ENCODE measurements at places on chromosomes 1 and 21.

DNA sequence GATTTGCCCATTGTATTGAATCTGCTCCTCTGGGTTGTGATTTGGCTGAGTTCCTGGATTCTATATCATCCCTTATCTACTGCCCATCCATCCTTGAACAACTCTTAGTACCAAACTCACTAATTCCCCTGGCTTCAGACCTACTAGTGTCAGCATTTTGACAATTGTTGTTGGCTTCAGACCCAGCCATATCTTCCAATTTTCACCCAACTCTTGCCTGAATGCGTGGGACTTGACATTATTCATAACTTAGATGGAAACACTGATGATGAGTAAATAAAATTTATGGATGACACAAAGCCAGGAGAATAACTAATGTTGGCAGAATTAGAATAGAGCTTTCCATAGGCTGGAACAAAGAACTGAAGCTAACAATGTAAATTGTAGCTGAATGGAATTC is 27.3 kb upstream of the EDEM3 start:
- DNase-seq = no peak

DNA sequence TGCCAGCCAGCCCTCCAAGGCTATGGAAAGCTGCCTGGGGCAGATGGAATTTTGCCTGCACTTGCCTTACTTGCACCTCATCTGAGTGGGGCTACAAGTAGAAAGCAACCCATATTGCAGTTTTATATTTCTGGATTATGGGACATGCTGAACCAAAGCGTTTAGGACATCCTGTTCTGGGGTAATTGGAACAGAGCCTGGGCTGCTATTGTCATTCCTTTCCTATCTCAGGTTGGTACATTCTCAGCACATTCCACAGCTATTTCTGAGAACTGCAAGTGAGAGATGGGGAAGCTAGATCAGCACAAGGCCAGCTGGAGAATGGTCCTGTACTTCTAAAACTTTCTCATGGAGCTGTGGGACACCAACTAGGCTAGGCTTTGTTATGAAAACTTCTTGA is 713.8 kb downstream of the KCNT2 start:
- no peak for DNase-seq

DNA sequence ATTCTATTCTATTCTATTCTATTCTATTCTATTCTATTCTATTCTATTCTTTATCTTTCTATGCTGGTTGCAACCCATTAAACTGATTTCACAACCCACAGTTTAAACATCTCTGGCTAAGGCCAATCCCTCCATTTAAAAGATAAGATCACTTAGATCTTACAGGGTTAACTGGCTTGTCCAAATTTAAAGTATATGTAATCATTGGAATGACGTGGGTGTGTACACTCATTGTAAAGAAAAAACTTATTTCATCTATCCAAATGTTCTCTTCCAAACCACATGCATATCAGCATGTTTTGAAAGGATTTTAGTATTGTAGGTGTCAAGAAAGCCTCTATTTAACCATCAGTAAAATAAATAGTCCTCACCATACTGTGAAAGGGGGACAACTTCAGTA is 299.6 kb upstream of the RUNX1 start:
- no peak for DNase-seq

DNA sequence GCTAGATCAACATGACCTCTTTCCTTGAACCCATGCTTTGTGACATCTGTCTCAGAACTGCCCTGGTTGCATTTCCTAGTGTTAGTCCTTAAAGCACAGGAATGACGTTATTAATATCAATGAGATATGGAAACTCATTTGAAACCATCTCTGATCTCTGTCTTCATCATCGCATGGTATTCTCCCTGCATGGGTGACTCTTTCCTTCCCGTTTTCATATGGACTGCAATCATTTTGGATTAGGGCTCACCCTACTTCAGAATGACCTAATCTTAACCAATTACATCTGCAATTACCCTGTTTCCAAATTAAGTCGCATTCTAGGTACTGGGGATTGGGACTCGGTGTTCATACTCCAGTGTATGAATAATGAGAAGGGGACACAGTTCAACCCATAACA is 41.7 kb upstream of the DISC1 start:
- no peak for DNase-seq

- no peak for DNase-seq
Observed at GRCh38 chr1:234875953-234876855, 252.4 kb downstream of the TOMM20 start.
